Fibroblast of skin of right quadriceps (primary cell): ENCODE measurements at places on chromosomes 7 and 10.
A peak's percentile ranks its signal among the peaks of the same experiment; 100 is the strongest.

- DNase-seq, result peak; percentile 67
Measured at GRCh38 chr7:30896036-30896435, 15.6 kb upstream of the AQP1 start.

DNA sequence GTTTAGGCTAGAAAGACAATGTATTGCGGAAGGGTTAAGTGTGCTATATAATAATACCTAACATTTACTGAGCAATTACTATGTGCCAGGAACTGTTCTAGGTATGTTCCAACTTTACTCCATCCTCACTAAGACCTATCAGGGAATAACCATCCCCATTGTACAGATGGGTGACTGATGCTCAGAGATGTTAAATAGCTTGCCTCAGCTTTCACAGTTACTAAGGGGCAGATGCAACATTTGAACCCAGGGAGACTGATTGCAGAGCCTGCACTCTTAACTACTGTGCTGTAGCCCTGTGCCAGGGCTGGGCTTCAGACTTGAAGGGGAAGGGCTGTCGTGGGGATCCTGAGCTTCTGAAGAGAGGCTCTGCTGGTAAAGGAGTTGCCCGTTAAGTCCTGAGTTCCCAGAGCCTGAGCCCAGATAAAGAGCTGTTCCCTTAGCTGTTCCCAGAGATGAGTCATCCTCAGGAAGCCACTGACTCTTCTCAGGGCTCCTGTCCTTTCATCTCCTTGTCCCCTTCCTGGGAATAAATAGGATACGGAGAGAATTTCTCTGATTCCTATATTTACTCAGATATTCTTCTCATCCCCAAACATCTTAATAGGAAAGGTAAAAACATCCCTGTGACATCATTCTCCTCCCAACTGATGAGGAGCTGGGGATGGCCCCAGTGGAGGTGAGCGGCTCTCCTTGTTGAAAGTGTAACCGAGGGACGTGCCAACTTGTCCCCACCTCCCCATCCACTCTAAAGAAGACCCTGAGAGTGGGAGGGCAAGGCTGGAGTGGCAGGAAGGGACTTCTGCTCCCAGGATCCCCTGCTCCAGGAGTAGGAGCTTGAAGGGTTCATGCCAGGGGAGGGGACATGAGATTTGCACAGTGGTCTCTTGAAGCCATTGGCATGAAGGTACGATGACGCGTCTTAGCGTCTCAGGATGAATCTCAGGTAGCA is 28.0 kb upstream of the HABP2 start:
- DNase-seq, result peak; percentile 53

DNA sequence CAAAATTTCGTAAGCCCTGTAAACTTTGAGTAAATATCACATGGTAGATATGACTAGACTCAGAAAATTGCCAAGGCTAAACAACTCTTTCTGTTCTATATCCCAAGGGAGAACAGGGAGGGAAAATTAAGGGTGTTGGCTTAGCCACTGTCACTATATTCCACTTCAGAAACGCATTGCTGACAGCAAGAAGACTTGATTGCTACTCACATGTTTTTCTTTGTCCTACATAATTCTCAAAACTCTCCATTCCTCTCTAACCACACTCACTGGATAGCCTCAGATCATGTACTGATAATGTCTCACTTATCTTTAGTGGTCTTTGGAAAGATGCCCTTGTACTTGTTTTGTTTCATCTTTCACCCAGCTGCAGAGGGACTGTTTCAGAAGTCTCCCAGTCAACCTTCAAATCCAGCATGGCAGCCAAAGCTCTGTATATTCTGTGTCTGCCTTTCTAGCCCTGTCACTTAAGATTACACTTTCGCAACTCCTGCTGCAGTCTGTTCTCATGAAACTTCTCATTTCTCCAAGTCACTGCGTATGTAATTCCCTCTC is 582.4 kb upstream of the FZD8 start:
- DNase-seq, result peak; percentile 66

DNA sequence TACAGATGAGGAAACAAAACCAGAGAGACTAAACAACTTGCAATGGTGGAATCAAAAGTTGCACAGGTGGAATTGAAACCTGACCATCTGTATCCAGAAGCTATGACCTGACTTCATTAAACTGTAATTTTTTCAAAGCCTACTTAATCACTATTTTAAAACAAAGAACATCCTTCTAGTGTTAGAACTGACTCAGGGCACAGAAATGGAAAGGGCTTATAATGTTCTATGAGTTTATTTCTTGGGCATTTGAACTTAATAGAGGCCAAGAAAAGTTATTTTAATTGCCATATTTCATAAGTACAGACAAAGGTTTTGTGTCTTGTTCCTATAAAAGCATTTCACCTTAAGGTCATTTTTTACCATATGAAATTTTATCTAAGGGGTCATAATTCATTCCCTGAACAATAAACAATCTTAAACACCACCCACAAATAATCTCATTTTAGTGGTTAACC is 8.8 kb downstream of the ITGB1 start:
- DNase-seq, result no peak
